Stimulated activated CD4-positive, alpha-beta T cell treated with anti-CD3 and anti-CD28 coated beads, TNF-alpha, amount 100 ng/mL, for 24 hours (primary cell): ENCODE measurements at places on chromosomes 7 and 10.

DNA sequence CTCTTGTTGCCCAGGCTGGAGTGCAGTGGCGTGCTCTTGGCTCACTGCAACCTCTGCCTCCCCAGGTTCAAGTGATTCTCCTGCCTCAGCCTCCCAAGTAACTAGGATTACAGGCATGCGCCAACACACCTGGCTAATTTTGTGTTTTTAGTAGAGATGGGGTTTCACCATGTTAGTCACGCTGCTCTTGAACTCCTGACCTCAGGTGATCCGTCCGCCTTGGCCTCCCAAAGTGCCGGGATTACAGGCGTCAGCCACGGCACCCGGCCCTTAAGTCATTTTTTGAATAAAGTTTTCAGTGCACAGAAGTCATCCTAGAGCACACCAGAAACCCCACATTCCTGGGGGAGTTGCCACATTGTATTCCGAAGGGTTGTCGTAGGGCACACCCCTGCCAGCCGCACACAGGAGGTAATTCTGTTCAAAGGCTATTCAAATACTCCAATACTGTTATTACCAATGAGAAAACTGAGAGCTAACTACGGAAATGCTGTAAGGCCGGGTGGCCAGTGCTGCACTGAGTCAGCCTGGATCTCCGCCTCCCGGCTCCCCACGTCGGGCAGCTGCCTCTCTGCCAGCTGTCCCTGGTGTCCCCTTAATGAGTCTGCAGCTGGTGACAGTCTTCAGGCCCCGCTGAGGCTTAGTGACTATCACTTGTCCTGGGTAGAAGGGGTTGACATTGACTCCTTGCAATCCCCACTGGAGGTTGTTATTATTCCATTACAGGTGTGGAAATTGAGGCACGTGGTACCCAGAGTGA is 8.6 kb upstream of the RFC2 start:
- DNase-seq: no peak

DNA sequence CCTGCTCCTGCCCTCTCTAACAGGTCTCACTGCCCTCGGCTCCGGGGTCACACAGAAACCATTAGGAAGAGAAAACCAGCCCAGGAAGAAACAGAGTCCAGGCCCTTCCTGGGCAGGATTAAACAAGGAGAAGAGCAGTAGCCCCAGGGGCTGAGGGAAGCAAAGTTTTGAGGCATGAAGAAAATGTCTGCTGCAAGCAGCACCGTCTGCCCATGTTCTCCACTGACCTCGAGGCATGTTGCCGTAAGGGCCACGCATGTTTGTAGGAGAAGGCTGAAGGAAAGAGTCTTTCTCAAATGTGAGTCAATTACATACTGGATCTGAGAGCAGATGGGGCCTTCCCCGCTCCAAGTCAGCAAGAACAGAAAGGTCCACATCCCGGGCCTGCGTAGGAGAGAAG is 4.2 kb downstream of the ZNF746 start:
- no peak for DNase-seq

- no peak for DNase-seq
Measured at GRCh38 chr7:69095649-69096048, 502.6 kb upstream of the AUTS2 start.

DNA sequence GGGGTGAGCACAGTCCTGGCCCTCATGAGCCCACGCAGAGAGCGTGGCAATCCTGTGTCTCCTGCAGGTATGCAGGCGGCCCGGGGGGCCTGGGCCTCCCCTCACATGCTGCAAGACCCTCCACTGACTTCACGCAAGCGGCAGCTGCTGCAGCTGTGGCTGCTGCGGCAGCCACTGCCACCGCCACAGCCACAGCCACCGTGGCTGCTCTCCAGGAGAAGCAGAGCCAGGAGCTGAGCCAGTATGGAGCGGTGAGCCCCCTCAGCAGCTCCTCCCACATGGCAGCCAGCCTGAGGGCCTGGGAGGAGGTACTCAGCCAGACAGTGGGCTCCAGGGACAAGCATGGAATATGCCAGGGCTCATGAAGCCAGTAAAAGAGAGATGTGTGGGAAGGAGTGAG is 8.7 kb downstream of the ZMIZ2 start:
- no peak for DNase-seq
